ENCODE measurements at places on chromosomes 16 and 17. TPM values are rescaled to one million over a fixed set of nuclear protein-coding genes. Genes with fewer than 3 reads are reported as not detected.

Gene EFCAB5
- total RNA-seq, result 0.08 TPM

Gene CDH8
- 0.34 TPM for total RNA-seq

Gene NPTX1
- total RNA-seq, result 0.07 TPM

Gene CDC42EP4
- 41.9 TPM for total RNA-seq

Gene ZNF207
- total RNA-seq, result 160 TPM

Gene KREMEN2
- total RNA-seq, result 1.3 TPM

Gene ZC3H18
- total RNA-seq, result 20.2 TPM

Gene HSPB9
- not detected for total RNA-seq

Gene EIF3CL
- 180 TPM for total RNA-seq

Gene TBC1D3D
- total RNA-seq, result not detected

Gene KRT35
- total RNA-seq, result not detected

Gene SLFN14
- not detected for total RNA-seq

Gene CSNK1D
- total RNA-seq, result 61.7 TPM

Gene CCL1
- total RNA-seq, result not detected

Gene TK1
- 21.1 TPM for total RNA-seq

Gene BTBD17
- not detected for total RNA-seq

Gene PLCG2
- total RNA-seq, result 17.3 TPM

Gene NIP7
- 26.5 TPM for total RNA-seq

Gene DPEP2
- not detected for total RNA-seq

Gene MPV17L
- total RNA-seq, result 9.6 TPM

Gene NUPR1
- 0.55 TPM for total RNA-seq

Gene BCKDK
- 59.6 TPM for total RNA-seq

Gene C1QTNF1
- 4.6 TPM for total RNA-seq

Gene SYNGR3
- 11.3 TPM for total RNA-seq

Gene GSDMA
- not detected for total RNA-seq

Gene ADGRG3
- total RNA-seq, result not detected

Gene SLC13A2
- total RNA-seq, result not detected

Gene TBC1D26
- total RNA-seq, result not detected

Gene RPL27
- 1,478 TPM for total RNA-seq

Data from kidney epithelial cell (primary cell).